Cardiac fibroblast (primary cell): ENCODE measurements at places on chromosomes 5 and 9.

DNA sequence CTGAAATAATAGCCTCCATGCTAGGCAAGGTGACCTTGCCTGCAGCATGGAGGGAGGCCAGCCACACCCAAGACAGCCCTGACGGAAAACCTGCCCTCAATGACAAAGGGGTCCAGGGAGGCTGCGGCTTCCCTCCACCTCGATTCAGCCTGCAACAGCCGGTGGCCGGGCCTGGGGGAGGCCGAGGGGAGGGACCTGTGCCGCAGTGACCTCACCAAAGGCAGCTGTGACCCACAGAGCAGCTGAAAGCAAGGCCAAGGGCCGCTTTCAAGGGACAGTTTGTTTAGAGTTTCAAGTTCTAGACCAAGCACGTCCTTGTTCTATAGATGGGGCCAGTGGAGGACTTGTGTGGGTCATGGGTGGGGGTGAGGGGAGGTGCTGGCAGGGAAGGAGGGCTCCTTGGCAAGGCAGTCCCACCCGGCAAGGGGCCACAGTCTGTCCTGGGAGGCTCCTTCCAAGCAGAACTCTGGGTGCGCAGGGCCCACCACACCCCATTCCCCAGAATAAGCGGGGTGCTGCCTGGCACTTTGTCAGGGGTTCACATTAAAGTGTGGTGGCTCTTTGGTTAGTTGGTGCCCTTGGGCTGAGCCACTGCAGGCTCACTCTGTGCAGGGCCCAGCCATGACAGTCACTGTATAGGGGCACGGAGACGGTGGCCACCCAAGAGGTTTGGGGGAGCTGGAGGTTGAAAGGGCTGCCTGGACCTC is 226.5 kb downstream of the FANCC start:
- DNase-seq, result no peak

- DNase-seq, result no peak
Measured at GRCh38 chr5:141762316-141762715, 80.3 kb upstream of the ARAP3 start.

DNA sequence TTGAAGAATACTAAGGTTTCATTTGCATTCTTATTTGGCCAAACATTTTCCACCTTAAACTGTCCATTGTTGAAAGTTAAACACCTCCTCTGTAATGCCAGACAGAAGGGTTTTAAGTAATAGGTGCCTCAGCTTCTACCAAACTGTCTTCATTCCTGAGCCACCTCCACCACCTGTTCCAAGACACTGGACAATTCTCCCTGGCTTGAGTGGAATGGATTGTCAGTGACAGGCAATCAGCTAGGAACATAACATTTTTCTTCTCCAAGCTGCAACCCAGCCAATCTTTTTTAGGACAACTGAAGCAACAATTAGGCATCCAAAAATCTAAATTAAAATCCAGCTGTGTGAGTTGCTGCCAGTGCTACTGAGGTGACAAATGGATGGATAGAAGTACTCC is 73.9 kb upstream of the ICE1 start:
- DNase-seq, result no peak

DNA sequence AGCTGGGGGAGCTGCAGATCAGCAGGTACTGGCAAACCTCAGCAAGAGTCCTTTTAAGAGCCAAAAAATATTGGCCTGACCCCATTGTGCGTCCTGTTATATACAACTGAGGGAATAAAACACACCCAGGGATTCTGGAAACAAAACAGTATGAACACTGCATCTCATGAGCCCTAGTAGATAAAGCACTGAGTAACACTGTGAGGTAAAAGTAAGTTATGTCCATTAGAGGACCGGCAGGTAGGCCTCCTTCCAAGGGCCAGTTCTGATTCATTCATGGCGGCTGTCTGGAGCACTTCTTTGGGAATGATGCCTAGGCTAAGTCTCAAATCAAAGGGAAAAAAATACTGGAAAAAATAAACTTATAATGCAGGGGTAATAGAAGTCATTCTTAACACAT is 64.9 kb downstream of the PDE4D start:
- DNase-seq, result no peak

DNA sequence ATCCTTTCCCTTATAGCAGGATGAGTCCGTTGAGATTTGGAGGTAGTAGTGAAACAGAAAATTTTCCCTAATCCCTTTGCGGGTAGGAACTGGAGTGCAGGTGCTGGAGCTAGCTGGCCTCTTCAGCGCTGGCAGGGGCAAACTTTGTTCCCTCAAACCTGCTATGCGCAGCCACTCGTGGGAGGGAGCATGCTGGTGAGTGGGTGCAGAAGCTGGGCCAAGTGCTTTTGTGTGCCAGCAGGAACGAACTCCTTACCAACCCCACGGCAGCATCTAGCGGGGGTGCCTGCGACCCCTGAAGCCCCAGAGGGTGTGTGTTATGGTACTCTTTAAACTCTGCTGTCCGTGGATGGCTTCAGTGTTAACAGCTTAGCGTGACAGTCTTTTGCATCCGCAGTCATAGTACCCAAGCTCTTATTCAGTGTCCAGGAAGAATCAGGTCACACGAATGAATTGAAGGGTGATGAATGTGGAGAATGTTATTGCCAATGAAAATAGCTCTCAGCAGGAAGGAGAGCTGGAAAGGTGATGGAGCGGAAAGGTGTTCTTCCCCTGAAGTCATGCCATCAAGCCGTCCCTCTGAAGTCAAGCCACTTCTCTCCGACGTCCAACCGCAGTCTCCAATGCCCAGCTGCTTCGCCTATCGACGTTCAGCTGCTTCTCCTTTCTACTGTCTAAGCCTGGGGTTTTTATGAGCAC is 1445.1 kb upstream of the CDH9 start:
- no peak for DNase-seq

GRCh38 chr9:14318934-14319580 is 5.1 kb upstream of the NFIB start:
- DNase-seq, result peak; percentile 29

GRCh38 chr5:157793301-157793700 is 49.8 kb downstream of the LSM11 start:
- no peak for DNase-seq

DNA sequence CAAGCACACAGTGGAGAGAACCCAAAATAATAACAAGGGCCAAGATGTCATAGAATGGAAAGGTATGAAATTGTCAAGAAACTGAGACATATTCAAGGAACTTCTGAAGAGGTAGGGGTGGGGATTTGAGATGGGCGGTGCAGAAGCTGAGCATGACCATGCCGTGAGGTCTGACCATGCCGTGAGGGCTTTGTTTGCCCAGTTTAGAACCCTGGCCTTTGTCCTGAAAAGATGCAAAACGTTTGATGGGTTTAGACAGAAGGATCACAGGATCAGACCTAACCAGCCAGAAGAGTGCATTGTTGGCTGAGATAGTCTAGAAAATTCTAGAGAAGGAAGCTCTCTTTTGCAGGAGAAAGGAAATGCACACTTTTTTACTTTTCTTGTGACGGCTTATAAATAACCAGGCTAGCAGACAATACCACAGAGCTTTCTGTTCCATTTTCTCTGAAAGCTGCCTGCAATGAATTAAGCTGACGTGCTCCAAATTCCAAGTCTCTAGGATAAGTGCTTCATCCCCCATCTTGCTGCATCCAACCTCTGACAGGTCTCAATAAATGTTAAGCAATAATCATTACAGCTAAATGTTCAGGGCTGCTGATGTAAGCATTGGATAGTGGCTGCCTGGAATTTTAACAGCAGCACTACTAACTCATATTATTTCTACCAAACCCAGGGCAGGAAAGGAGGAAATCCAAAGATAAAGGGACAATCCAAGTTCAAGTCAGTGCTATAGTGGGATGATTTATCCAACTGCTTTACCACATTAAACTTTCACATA is 110.9 kb upstream of the IL6ST start:
- no peak for DNase-seq

GRCh38 chr5:184471-184870 is 6.8 kb upstream of the LRRC14B start:
- DNase-seq, result no peak

DNA sequence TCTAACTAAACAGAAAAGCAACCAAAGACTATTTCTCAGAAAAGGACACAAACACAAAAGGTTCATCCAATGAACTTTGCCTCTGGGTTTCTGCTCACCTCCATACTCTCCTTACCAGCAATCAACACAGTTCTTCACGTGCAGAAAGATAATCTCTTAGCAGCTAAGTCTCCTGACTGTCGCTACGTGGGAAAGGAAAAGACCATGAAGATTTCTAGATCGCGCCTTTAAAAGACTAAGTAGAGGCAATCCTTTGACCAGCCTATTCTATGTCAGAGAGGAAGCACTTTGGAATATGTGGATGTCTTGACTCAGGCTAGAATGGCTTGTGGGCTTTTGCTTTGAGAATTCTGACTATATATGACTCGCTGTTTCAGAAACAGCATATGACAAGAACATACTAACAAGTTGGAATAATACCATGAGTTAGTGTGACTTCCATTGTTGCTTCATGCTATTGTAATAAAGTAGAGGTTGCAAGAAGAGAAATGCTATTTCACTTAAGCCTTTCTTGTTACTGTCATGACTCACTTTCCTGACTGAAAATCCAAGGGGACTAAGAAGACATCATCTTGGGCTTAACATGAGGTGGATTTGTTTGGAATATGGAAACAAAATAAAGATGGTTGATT is 339.5 kb upstream of the RFX3 start:
- peak; percentile 22 for DNase-seq

DNA sequence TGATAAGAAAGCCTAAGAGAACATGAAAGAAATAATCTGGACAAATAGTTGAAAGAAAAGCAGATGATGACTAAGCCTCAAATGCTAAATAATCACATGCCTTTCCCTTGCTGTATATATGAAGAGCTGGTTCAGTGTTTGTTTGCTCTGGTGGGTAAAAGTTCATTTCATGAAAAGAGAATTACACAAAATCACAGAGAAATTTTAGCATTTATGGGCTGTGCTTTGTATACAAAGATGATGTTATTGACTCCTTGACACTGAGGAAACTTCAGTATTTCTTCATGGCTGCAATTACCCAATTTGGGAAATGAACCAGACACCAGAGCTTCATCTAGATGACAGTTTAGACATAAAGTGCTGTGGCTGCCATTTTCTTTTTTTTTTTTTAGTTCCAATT is 527.2 kb downstream of the NR2F1-AS1 start:
- DNase-seq, result peak; percentile 56

GRCh38 chr5:5363045-5363444 is 59.4 kb upstream of the ICE1 start:
- DNase-seq, result no peak
